ENCODE measurements at places on chromosomes 11 and 22. TPM values are rescaled to one million over a fixed set of nuclear protein-coding genes. Genes with fewer than 3 reads are reported as not detected.

GRCh38 chr11:22556381-22556780, 69.2 kb downstream of the FANCF start:
- no peak for DNase-seq
- no peaks in the 10 kb centered on the region for H3K36me3 ChIP-seq
- no peak overlapping the region for H3K4me3 ChIP-seq
- peaks cover 8% of the 10 kb centered on the region for H3K4me1 ChIP-seq
- no peaks in the 10 kb centered on the region for H3K27me3 ChIP-seq

DNA sequence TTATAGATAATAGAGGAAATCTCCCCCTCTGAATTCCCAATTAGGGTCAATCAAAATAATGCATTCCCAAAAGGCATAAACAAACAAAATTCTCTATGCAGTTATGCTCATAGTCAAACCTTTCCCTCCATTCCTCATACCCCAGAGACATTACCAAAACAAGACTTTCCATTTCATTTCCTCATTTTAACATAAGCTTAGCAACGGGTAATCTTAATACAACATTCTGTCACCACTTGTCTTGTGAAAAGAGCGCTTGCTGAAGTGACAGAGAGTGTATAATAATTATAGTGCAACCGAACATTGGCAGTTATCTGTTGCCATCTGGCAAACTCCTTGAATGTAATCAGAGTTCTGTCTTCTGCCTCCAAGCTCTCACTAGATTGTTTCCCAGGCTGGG, 1.2 kb upstream of the SLN start:
- H3K27me3 ChIP-seq, result peaks cover 16% of the 10 kb centered on the region
- no peak overlapping the region for H3K27ac ChIP-seq
- no peak overlapping the region for H3K4me3 ChIP-seq
- no peaks in the 10 kb centered on the region for H3K36me3 ChIP-seq

DNA sequence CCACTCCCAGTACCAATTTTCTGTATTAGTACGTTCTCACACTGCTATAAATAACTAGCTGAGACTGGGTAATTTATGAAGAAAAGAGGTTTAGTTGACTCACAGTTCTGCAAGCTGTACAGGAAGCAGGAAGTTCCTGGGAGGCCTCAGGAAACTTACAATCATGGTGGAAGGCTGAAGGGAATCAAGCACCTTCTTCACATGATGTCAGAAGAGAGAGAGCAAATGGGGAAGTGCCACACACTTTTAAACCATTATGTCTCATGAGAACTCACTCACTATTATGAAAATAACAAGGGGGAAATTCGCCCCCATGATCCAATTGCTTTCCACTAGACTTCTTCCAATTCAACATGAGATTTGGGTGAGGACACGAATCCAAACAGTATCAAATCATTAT, 271.4 kb downstream of the ETS1 start:
- no peak overlapping the region for H3K4me3 ChIP-seq
- peaks cover 63% of the 10 kb centered on the region for H3K36me3 ChIP-seq
- H3K4me1 ChIP-seq, result peaks cover 79% of the 10 kb centered on the region
- no peak for DNase-seq

DNA sequence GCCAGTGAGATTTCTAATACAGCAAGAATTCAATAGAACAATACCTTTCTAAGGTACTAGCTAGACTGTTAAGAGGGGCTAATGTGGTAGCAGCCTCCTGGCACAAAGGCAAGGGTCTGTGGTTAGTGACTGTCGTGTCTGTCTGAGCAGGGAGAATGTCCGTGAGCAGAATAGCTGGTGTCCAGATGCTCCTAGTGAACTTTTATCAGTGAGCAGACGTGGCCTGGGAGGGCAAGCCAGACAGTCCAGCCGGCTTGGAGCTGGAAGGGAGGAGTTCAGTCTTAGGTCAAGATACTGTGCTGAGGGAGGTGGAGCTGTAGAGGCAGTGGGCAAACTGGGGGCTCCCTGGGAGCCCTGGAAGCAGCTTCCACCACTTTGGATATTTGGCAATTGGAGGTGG, 138.6 kb downstream of the TEAD1 start:
- DNase-seq, result no peak
- H3K36me3 ChIP-seq, result no peaks in the 10 kb centered on the region
- peaks cover 16% of the 10 kb centered on the region for H3K4me1 ChIP-seq

GRCh38 chr11:109847621-109848020, 245.6 kb upstream of the ZC3H12C start:
- DNase-seq, result no peak
- no peak overlapping the region for H3K4me3 ChIP-seq
- H3K4me1 ChIP-seq, result no peaks in the 10 kb centered on the region
- peaks cover 5% of the 10 kb centered on the region for H3K27me3 ChIP-seq

GRCh38 chr11:87284306-87284705, 246.6 kb downstream of the TMEM135 start:
- H3K4me3 ChIP-seq, result no peak overlapping the region
- no peak overlapping the region for H3K27ac ChIP-seq
- peaks cover 3% of the 10 kb centered on the region for H3K36me3 ChIP-seq
- H3K4me1 ChIP-seq, result no peaks in the 10 kb centered on the region
- no peaks in the 10 kb centered on the region for H3K27me3 ChIP-seq

- H3K36me3 ChIP-seq, result peaks cover 2% of the 10 kb centered on the region
- no peak overlapping the region for H3K27ac ChIP-seq
- no peak overlapping the region for H3K4me3 ChIP-seq
- DNase-seq, result no peak
- H3K4me1 ChIP-seq, result peaks cover 21% of the 10 kb centered on the region
These were observed 5.5 kb downstream of the EHF start for GRCh38 chr11:34626393-34626792.

The LARGE2 gene
- total RNA-seq, result 0.90 TPM

The OR52N4 gene
- total RNA-seq, result 1.4 TPM

The IL10RA gene
- total RNA-seq, result 79.6 TPM

All from activated T-cell treated with anti-CD3 and anti-CD28 coated beads, Interleukin-2, amount 50 U/mL, for 72 hours (primary cell).